ENCODE measurements at places on chromosomes 4 and X. TPM values are rescaled to one million over a fixed set of nuclear protein-coding genes. Genes with fewer than 3 reads are reported as not detected.

Gene GAGE13
- total RNA-seq = not detected

Gene SPANXA2
- total RNA-seq = not detected

Gene ZMAT1
- total RNA-seq = 0.73 TPM

Gene PCDH7
- total RNA-seq = 10.3 TPM

Gene EOLA2
- total RNA-seq = 17.6 TPM

Gene KLF8
- 5.1 TPM for total RNA-seq

Gene GAGE12J
- not detected for total RNA-seq

Gene CFAP99
- under 0.01 TPM for total RNA-seq

Gene CDKL2
- total RNA-seq = 6.2 TPM

Gene CCDC110
- total RNA-seq = 2.8 TPM

Gene LUZP4
- not detected for total RNA-seq

Gene BRS3
- total RNA-seq = not detected

Gene TASL
- total RNA-seq = not detected

Gene GPR82
- total RNA-seq = not detected

Gene CT45A2
- not detected for total RNA-seq

Gene ZNF157
- under 0.01 TPM for total RNA-seq

Gene MAGEA2B
- total RNA-seq = not detected

Gene FAAH2
- not detected for total RNA-seq

Gene MAGEA8
- not detected for total RNA-seq

Gene GPR173
- 2.3 TPM for total RNA-seq

Gene PCDH19
- total RNA-seq = not detected

Gene FRG2
- not detected for total RNA-seq

Gene DKK2
- total RNA-seq = 1.8 TPM

Gene DMRTC1
- not detected for total RNA-seq

Gene CFAP299
- not detected for total RNA-seq

Gene DIPK2B
- total RNA-seq = under 0.01 TPM

Gene CCNG2
- total RNA-seq = 23.3 TPM

Gene GASK1B
- 25.1 TPM for total RNA-seq

Gene MGAT4D
- total RNA-seq = not detected

Gene SPANXC
- not detected for total RNA-seq

Gene DUSP9
- total RNA-seq = 3.3 TPM
